Left renal cortex interstitium (tissue), 4 donors: ENCODE measurements at places on chromosomes 6 and 20. TPM values are rescaled to one million over a fixed set of nuclear protein-coding genes. Genes with fewer than 3 reads are reported as not detected.

Gene SPACA1
- not detected for polyA plus RNA-seq

Gene AVP
- not detected for polyA plus RNA-seq

GRCh38 chr6:140824595-140824994, 1308.1 kb upstream of the GJE1 start:
- DNase-seq: no peak

DNA sequence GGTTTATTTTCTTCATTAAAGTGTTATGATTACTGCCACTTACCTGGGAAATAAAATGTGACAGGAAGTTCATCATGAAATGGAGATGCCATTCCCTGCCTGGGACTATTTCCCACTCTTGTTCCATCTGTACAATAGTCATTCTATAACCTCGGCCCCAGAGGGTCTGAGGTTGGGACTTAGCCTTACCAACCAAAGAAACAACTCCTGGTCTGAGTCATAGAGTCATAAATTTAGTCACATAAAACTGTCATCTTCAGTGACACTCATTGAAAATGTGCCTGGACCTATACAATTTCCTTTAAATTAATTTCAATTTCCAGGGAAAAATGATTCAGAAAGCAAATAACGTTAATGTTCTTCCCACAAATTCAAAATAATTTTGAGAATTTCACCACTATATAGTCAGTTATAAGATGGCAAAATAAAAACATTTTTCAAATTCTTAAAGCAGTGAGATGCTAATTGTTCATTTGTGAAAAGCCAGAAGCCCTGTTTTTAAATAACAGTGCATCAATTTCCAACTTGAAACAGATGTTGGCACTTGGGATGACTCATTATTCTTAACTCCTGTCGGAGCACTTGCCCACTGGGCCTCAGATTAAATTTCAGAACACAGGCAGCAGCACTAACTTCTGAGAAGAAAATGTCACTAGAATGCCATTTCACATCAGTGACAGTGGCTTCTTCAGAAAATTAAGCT, 201.2 kb upstream of the SMLR1 start:
- no peak for DNase-seq

GRCh38 chr20:34512955-34513419, 3.2 kb upstream of the DYNLRB1 start:
- DNase-seq: no peak
